CD4-positive, alpha-beta T cell treated with Interleukin-1 beta for 1 hour (primary cell): ENCODE measurements at places on chromosomes 7 and 10.

DNA sequence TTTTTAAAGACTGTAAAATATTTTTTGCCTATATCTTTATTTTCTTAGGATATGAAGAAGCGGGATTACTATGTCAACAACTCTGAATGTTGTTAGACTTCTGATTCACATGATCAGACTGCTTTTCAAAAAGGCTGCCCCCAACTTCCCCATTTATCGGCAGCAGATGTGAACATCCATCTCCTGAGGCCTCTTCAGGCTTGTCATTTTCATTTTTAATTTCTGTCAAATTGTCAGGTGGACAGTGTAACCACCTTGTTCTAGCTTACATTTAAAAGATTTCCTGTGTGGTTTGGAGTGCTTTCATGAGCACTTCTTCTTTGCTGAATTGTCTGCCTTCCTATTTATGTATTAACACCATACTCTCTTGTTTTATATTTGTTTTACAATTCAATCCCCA, 78.8 kb upstream of the GSDME start:
- no peak for DNase-seq

- no peak for DNase-seq
These were observed 10.1 kb downstream of the ITGB8 start for GRCh38 chr7:20340839-20341238.

DNA sequence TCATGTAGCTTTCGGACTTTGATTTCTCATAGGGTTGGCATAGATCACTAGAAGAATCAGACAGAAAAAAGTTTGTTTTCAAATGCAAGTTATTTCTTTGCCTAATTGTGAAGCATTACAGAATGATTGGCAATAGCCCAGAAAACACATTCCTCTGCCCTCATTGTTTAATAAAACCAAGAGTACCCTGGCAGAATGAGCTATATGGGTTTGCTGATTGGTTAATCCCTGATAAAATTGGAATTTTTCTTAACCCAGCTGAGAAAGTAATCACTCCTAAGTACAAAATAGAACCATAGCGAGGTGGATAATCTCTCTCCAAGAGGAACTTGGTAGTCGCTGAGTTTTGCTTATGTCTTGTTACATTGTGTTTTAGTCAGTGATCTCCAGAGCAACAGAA, 30.9 kb upstream of the CREB5 start:
- DNase-seq = no peak

DNA sequence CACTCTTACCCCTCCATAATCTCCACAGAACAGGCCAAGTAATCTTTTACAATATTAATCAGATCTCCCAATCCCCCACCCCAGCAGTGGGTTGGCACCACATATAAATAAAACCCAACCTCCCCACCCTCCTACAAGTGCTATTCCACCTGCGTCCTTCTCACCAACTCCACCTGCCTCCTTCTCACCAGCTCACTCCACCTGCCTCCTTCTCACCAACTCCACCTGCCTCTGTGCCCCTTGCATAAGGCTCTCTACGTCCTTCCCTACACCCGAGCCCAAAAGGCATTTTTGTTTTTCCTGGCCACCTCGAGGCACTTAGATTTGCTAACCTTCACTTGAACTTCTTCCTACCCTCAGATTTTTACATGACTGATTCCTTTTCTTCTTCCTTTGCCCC, 89.7 kb downstream of the ATE1 start:
- DNase-seq = no peak

GRCh38 chr7:22460363-22460988, 39.5 kb downstream of the STEAP1B start:
- no peak for DNase-seq

DNA sequence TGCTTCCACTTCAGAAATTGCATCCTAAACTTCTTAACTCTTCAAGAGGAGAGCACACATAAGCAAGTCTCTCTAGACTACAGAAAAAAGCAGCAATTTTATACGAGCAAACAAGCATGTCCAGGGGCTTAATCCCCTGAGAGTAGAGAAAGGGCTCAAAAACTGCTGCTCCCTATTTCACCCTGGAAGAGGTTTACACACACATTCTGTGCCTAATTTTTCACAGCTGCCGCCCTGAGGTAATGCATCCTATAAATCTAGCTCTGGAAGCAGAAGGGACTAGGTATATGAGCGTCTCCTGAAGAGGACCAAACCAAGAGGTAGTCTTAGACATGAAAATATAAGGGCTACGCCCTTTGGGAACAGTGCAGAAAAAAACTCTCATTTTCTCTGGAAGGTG, 73.1 kb downstream of the CRPPA start:
- no peak for DNase-seq

DNA sequence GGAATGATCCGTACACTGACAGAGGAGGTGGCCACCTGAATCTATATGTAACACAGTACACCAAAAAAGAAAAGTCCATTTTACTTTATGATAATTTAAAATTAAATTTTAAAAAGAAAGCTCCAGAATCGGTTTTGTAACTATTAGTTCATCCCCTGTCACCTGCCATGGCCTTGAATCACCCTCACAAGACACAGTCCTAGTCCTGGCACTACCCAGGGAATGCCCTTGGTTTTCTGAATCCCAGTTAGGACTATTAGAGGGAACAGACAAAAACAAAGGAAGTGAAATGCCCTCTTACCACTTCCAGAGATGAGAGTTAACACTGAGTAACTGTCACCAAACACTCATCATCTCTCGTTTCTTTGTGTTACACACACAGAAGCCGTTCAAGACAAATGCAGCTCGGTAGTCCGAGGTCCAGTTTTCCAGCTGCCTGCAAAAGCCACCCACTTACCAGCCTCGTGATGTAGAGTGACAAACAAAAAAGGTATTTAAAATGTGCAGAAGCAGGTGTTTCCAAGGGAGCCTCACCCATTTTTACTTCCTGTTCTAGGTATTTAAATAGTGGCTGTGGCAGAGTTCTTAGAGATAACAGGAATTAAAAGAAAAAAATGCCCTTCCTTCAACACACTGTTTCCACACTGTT, 6.1 kb downstream of the PTPRN2 start:
- DNase-seq = no peak

- DNase-seq = no peak
These were observed 67.8 kb downstream of the INPP5A start for GRCh38 chr10:132605390-132605789.

DNA sequence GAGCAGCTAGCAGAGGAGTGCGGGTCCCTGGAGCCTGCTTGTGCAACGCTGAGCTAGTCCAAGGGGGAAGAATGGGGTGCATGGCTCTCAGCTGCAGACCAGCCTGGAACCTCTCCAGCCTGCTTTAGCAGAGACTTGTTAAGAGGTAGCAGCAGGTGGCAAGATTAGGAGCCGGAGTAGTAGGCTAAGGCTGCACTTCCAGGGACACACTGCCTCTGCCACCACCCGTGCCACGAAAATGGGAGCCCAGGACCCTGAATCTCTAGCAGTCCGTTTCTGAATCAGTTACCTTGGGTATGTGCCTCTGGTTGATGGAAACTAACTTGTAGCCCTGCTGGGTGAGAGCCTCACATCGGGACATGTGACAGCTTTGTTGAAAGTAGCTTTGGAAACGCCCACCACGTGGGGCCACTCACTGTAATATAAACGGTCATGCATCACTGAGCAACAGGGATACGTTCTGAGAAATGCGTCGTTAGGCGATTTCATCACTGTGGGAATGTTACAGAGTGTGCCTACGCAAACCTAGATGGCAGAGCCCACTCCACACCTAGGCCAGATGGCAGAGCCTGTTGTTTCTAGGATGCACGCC, 25.9 kb downstream of the HTRA1 start:
- DNase-seq = no peak

DNA sequence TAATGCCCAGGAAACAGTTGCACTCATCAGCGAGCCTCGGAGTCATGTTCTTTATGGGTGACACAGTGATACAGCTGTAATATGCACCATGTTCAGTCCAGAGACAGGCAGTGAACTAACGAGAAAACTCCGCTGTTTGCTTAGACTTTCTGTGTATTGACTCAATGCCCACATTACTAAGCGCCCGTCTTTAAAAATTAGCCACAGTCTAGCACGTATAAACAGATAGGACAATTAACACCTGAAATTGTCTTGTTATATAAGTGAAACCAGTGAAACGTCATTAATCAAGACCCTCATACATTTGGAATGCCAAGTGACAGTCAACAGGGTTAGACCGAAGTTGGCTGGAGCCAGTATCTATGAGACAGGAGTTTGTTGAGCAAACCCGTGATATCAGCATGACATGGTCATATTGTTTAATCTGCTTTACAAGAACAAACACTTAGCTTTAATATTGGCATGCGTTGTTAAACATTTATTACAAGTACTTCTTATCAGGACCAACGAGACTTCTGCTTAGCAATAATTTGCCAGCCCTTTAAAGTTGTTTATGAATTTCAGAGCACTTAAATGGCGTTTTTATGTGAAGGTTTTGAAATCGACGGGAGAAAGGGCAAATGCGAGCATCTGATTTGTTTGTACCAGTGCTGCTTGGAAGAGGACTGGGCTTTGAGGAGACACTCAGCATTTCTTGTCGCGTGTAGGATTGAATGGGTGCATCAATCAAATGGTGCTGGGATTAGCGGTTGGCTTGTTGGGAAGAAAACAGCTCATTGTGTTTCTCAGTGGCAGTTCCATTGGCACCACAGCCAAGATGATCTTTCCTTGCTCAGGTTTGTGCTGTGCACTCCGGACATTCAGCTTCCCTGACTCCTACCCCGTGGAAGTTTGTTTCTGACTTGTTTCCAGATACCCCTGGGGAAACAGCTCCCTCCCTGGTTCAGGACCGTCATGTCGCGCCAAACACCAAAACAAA, 56.3 kb downstream of the CAMK1D start:
- no peak for DNase-seq

- DNase-seq = no peak
These were observed 222.6 kb downstream of the HTR7 start for GRCh38 chr10:90635111-90635765.

- no peak for DNase-seq
These were observed 148.1 kb upstream of the PCBD1 start for GRCh38 chr10:71036297-71036966.

DNA sequence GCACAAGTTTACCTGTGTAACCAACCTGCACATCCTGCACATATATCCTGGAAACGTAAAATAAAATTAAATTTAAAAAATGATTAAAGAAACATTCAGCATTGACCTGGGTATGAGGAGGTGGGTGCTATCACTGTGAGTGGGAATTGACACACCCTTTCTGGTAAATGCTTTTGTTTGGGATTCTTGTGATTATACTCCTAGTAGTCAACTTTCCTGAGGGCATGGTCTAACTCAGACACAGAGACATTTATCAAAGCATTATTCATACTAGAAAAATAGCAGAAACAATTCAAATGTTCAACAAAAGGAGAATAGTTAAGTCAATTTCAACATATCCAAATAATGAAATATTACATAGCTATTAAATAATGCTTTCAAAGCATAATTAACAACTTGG, 44.2 kb downstream of the CNNM2 start:
- no peak for DNase-seq

- no peak for DNase-seq
These were observed 203.6 kb upstream of the AKR1E2 start for GRCh38 chr10:4622384-4622783.

- DNase-seq = peak; percentile 89
These were observed at the start of gene ASL for GRCh38 chr7:66075590-66076461. Gene ASL, plus strand, starts transcription at chr7:66075819. Its CDS starts 263 bp downstream, at chr7:66076082.

GRCh38 chr7:141039376-141039775, 24.6 kb upstream of the MRPS33 start:
- DNase-seq = no peak

- no peak for DNase-seq
These were observed 38.8 kb downstream of the TMEM270 start for GRCh38 chr7:73899731-73900142.

- DNase-seq = no peak
These were observed 158.9 kb downstream of the EGFR start for GRCh38 chr7:55177589-55178261.

- DNase-seq = no peak
These were observed 41.7 kb downstream of the REEP3 start for GRCh38 chr10:63562857-63563256.

GRCh38 chr7:144529269-144529926, 125.9 kb upstream of the NOBOX start:
- no peak for DNase-seq

GRCh38 chr7:151404216-151405011, 5.4 kb downstream of the WDR86 start:
- DNase-seq = peak; percentile 22

DNA sequence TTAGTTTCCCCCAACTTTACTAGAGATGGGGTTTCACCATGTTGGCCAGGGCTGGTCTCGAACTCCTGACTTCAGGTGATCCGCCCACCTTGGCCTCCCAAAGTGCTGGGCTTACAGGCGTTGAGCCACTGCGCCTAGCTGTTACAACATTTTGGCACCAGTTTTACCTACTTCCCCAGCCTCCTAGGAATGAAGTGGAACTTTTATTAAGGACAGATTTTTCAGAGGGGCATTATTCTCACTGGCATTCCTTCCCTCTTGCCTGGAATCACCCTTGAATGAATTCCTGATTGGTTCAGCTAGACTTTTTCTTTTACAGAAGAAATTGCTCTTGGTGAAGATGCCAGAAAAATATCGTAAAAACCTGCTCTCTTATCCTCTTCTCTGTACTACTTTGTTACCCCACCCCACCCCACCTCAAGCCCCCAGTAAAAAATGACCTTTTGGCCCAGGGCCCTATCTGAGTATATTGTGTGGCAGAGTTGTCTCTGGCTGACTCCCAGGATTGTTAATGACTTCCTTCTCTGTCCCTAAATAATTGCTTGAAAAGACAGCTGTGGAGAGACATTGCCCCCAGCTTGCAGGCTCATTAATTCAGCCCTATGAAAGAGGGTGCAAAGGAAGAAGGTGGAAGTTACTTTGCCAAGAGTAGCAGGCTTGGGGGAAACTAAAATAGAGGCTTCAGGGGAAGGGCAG, 189.6 kb downstream of the AUTS2 start:
- no peak for DNase-seq

- peak; percentile 20 for DNase-seq
These were observed 131.9 kb downstream of the CALCR start for GRCh38 chr7:93442478-93443224.

DNA sequence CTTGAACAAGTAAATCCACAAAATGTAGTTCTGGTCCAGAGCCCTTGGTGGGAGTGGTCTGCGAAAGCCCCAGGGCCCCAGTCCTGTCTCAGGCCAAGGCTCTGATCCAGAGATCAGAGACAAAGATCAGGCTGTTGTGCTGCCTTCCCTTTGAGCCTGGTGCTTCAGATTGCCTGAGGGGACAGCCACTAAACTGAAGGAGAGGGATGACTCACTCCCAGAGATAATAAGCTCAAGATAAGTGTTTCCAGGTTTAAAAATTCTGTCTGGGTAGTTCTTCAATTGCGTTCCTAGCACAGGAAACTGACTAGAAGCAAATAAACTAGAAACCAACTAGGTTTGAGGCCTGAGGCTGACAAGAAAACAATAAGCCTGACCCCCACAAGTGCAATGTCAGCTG, 190.2 kb downstream of the RAMP3 start:
- no peak for DNase-seq

DNA sequence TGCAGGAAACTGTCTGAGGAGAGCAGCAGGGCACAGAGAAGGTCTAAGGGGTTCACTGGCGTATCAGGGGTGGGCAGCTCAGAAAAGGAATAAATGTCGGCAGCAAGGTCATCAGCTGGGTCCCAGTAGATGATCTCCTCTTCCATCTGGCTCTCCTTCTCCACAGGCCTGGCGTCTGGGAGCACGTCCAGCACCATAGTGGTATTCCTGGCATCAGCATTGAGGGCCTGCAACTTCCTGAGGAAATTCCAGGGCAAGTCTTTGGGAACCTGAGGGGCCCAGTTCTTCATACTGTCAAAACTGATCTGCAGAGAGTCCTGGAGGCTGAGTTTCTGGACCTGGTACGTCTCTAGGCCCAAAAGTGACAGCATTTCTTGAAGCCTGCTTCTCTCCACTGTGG, 9.6 kb upstream of the MRPS24 start:
- no peak for DNase-seq
